Karpas-422 (cell line): ENCODE measurements at places on chromosomes 7 and 10. TPM values are rescaled to one million over a fixed set of nuclear protein-coding genes. Genes with fewer than 3 reads are reported as not detected.

Gene SFRP4
- not detected in 2 replicates for total RNA-seq

Gene ITGA8
- not detected in 2 replicates for total RNA-seq

Gene STOX1
- total RNA-seq = 15.9 and 19.8 TPM in 2 replicates

Gene TSPAN13
- 2.0 and 4.2 TPM in 2 replicates for total RNA-seq

Gene H2BK1
- total RNA-seq = not detected in 2 replicates

Gene TAC1
- not detected in 2 replicates for total RNA-seq

Gene CRTAC1
- total RNA-seq = not detected in 2 replicates

GRCh38 chr10:86362586-86363183 is 3.9 kb downstream of the GRID1 start:
- DNase-seq = no peak

DNA sequence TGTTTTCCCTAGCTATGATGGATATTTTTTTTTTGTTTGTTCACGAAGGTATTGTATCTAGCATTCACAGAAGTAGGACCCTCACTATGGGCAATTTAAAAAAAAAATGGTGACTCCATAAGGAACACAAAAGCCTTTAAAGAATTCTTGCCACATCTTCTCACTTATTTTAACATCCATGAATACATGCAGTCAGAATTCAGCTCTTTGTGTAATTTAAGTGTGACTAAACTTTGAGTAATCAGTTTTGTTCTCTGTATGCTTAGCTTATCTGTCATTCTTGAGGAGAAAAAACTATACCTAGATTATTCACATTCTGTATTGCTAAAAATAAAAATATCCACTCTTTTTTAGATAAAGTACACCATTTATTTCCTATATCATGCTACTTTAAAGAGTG is 313.2 kb upstream of the KCND2 start:
- DNase-seq = no peak

DNA sequence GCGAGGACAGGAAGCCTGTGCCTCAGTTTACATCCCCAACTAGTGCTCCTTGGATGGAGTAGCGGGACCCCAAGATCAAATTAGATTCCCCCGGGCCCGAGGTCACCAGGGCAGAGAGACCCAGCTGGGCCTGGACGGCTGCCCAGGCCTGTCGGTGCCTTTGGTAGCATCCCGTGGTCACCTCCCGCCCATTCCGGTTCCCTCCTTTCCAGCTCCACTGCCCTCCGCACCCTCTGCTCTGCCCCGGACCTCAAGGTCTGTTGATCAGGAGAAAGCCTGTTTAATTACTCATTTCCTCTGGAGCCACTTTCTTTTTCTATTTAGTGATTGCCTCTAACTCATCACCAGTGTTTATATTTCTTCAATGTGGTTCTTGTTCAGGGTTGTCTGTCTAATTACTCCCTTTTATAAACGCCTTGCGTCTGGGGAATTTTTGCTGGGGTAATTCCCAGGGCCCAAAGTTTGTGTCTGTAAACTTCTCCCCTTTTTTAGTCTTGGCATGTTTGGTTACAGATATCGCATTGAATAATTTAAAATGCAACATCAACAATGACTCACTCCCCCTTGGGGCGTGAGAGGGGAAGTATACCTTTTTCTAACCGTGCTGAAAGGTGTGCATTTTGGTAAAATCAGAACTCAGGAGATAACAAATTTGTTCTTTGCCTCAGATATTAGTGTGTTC is 1.9 kb downstream of the FOXK1 start:
- DNase-seq = peak; percentile 57

DNA sequence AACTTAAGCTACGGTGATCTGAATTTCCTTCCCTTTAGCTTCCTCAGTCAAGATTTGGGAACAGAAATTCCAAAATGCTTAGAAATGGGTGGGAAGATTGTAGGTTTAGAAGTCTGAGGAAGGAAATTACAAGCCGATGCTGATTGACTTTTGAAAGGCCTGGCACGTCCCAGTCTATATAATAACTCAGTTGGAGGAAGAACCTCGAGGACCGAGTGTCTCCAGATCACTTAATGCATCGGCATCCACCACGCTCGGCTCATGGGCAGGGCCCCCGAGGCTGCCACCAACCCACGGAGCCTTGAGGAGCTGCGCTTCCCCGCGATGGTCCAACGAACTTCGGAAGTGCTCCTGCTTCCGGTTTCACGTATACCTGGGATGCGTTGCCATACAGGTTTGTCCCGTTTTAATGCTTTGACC is 10.4 kb upstream of the SP8 start:
- no peak for DNase-seq

- DNase-seq = peak; percentile 58
Measured at GRCh38 chr10:30531751-30532530, 97.6 kb downstream of the LYZL2 start.

DNA sequence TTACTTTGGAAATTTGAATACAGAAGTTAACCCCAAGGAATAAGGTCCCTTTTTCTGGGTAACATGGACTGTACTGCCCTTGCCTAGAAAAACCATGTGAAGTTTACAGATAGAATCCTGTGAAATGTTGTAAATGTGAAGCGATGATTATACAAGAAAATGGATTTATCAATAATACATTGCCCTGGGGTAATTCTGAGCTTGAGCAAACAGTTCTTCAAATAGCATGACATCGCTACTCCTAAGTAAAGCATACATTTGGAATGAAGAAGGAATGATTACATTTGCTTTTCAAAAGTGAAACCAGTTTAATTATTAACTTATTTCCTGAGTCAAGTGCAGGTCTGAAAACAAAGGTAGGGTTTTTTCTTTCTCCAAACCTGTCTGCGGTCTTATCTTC is 43.3 kb upstream of the FZD8 start:
- DNase-seq = no peak

- DNase-seq = no peak
Measured at GRCh38 chr10:47359626-47360418, 11.7 kb downstream of the RBP3 start.
